ENCODE measurements at places on chromosomes 12 and 14.
A peak's percentile ranks its signal among the peaks of the same experiment; 100 is the strongest.

- peaks cover 3% of the 10 kb centered on the region for H3K4me1 ChIP-seq
- no peaks in the 10 kb centered on the region for H3K27me3 ChIP-seq
- no peak overlapping the region for H3K4me3 ChIP-seq
- DNase-seq = no peak
Measured at GRCh38 chr12:106776897-106777296, 2.4 kb downstream of the RIC8B start.

DNA sequence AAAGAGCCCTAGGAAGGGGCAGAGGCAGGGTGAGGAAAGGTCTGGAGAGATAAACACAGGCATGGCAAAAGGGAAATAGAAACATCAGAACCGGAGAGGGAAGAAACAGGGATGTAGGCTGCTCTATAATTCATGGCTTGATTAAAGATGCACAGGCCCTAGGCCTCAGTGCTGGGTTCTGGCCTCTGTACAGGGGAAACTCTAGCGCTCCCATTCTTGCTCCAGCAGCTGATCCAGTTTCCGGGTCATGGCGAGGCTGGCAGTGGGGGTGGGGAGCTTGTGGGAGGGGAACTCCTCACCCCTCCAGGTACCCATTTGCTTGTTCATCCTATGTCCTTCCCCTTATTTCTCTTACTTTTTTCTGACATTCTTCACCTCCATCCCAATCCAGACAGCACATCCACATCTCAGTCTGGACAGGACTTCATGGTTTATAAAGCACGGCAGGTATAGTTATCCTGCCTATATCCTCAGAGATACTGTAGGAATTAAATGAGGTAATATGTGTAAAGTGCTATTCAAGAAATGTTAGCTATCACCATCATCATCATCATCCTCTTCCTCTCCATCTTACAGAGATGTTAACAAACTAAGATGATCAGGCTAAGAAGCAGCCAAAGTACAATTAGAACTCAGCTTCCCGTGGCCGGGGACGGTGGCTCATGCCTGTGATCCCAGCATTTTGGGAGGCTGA is 8.0 kb upstream of the GPR84 start:
- H3K27ac ChIP-seq = no peak overlapping the region
- no peak overlapping the region for H3K4me3 ChIP-seq
- DNase-seq = no peak

- no peak within 1 kb of the TSS for H3K27ac ChIP-seq
- peak within 1 kb of the TSS; percentile 54 for H3K4me3 ChIP-seq
- no peak for DNase-seq
Measured at GRCh38 chr14:53956427-53957201, at the start of gene BMP4. Gene BMP4 (minus strand): TSS chr14:53956825. CDS start chr14:53952222, 4,603 bp downstream.

GRCh38 chr12:54398995-54399793 is 14.7 kb upstream of the ZNF385A start:
- H3K27me3 ChIP-seq = no peaks in the 10 kb centered on the region
- H3K36me3 ChIP-seq = peaks cover 98% of the 10 kb centered on the region
- H3K27ac ChIP-seq = no peak overlapping the region

- no peak for DNase-seq
- no peak overlapping the region for H3K27ac ChIP-seq
- no peaks in the 10 kb centered on the region for H3K36me3 ChIP-seq
- no peaks in the 10 kb centered on the region for H3K27me3 ChIP-seq
- no peaks in the 10 kb centered on the region for H3K4me1 ChIP-seq
Measured at GRCh38 chr12:62581288-62582064, 114.8 kb downstream of the MON2 start.

Data from effector memory CD4-positive, alpha-beta T cell (primary cell).